ENCODE measurements at places on chromosomes 7 and 10.

DNA sequence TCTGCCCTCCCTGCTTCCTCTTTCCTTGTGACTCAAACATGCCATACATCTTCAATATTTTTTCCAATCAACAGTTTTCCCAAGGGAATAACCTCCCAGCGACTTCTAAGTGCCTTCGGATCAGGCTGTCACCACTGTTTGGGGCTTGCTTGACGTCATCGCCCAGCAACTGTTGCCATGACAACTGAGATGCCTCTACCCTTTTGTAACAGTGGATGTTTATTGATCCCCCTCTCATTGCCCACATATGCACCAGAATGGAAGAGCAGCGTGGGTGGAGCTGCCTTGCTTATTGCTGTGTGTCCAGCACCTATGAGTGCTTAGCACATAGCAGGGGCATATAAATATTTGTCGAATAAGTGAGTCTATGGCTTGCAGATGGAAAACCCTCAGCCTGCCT lies 14.4 kb downstream of the FFAR4 start:
- DNase-seq: no peak

- DNase-seq: no peak
Observed at GRCh38 chr7:77667459-77668086, 28.7 kb upstream of the RSBN1L start.

DNA sequence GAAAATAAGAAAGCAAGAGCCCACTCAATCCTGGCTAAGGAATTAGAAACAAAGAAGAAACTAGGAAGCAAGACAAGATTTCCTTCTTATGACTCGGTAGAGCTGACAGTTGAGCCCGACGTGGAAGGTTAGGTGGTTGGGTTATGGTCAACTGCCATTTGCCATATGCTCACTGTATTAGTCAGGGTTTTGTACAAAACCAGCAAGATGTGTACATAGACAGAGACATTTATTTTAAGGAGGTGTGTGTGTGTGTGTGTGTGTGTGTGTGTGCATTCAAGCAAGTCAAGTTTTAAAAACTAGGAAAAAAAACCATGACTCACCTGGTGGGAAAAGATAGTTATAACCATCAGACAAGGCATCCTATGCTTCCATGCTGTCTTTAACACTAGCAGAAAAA lies 158.5 kb downstream of the VPS50 start:
- no peak for DNase-seq

DNA sequence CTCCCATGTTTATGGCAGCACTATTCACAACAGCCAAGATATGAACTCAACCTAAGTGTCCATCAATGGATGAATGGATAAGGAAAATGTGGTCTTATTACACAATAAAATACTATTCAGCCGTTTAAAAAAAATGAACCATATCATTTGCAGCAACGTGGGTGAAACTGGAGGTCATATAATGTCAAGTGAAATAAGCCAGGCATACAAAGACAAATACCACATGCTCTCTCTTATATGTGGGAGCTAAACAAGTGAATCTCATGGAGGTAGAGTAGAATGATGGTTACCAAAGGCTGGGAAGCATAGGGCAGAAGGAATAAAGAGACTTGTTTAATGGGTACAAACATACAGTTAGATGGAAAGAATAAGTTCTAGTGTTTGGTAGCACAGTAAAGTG lies 699.1 kb downstream of the NRG3 start:
- no peak for DNase-seq

- no peak for DNase-seq
Observed at GRCh38 chr10:484441-484924, 205.0 kb downstream of the DIP2C start.

DNA sequence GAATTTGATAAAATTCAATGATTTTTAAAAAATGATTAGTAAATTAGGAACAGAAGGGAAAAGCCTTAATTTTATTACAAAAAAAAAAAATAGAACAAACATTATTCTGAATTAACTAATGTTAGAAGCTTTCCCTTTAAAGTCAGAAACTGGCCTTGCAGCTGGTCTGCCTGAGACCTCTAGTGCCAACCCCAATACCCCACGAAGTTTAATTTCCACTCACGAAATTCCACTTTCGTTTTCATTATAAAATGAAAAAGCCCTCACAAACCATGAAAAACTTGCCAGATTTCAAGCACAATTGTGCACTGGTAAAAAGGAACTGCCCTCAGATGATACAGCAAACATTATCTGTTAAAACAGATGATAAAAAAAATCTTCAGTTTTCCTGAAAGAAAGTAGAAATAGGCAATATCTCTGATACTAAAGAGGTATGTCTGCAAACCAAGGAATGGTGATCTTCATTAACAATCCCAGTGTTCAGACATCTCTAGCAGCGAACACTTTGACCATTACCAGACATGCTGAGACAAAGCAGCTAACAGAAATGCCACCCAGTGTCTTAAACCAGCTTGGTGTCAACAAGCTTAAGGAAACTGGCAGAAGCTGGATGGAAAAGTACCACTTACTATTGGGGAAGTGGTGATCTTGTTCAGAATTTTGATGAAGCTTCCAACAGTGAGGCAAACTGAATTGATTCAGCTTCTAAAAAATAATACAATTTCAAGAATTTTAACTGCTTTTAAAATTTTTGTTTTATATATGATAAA lies 80.2 kb downstream of the PALS2 start:
- no peak for DNase-seq

GRCh38 chr10:61708846-61709245 lies 46.1 kb downstream of the CABCOCO1 start:
- no peak for DNase-seq

GRCh38 chr10:3196958-3197347 lies 24.4 kb upstream of the PITRM1 start:
- no peak for DNase-seq
